A549 treated with DMSO at 1 μM for 4 hours (cell line): ENCODE measurements at places on chromosomes 16 and 17. TPM values are rescaled to one million over a fixed set of nuclear protein-coding genes. Genes with fewer than 3 reads are reported as not detected.

SULT1A3 gene
- total RNA-seq, result 5.6 to 13.9 TPM (median 9.3 TPM) in 5 replicates

FOXN1 gene
- total RNA-seq, result 0.02 to 0.05 TPM (median 0.03 TPM) in 3 of 5 replicates, not detected in the others

CTRB2 gene
- not detected in 5 replicates for total RNA-seq

TBC1D3K gene
- total RNA-seq, result not detected in 5 replicates

IRX6 gene
- not detected in 5 replicates for total RNA-seq

PHKG2 gene
- total RNA-seq, result 20.6 to 29.8 TPM (median 23.1 TPM) in 5 replicates
